Fibroblast of skin of back (primary cell): ENCODE measurements at places on chromosomes 1 and 21.

GRCh38 chr1:90175490-90176167 is 180.7 kb downstream of the ZNF326 start:
- DNase-seq, result no peak

DNA sequence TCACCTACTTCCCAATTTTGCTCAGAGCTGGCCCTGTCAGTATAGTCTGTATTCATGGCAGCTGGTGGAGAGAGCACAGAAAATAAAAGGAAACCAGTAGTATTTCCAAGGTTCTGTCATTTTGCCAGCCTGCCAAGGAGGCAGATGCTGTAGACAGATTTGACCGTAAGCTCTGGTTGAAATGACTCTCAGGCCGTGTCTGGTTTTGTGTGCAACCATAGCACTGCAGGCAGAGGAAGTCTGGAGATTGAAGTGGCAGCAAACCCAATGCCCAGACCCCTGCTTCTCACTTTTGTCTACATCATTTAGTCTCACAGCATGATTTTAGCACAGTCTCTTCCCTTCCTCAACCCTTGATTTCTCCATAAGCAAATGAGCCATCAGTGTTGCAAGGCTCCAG is 291.7 kb downstream of the PAPPA2 start:
- DNase-seq, result no peak

GRCh38 chr1:25020851-25021590 is 90.9 kb upstream of the RUNX3 start:
- no peak for DNase-seq

GRCh38 chr1:46197964-46198811 is at the start of gene POMGNT1:
TSS of gene POMGNT1 (minus strand) at chr1:46198434. CDS start at chr1:46197821, 613 bp downstream.
- DNase-seq, result peak; percentile 72

GRCh38 chr1:234437423-234438171 is 41.4 kb downstream of the TARBP1 start:
- DNase-seq, result no peak

DNA sequence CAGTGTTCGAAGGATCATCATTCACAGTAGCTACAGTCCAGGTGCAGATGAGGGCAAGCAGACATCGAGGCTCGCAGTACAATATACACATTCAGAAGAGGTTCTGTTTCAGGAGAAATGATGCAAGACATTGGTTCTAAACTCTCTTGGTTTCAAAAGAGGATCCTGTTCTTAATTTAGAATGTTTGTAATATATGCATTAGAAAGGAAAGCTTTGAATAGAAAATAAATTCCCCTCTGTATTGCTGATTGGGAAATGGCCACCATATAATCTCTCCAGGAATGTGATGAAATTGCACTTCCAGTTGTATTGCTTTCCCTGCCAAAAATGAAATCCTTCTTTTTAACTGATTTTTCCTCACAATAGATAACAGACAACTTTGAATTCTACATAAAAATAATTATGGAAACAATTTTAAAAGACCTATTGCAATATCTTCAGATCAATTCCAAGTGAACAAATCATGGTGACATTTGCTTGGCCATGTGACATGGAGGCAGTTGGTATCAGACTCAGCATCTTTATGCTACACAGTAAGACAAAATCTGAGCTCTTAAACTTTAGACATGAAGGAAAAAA is 27.6 kb upstream of the SIPA1L2 start:
- DNase-seq, result no peak

- DNase-seq, result no peak
Measured at GRCh38 chr1:53606197-53606596, 132.8 kb downstream of the GLIS1 start.

- no peak for DNase-seq
Measured at GRCh38 chr1:178543290-178543607, 30.3 kb downstream of the TEX35 start.

GRCh38 chr1:40978886-40979240 is 633 bp upstream of the CTPS1 start:
- DNase-seq, result no peak

GRCh38 chr21:38985568-38986378 is 180.0 kb downstream of the ETS2 start:
- DNase-seq, result peak; percentile 88

GRCh38 chr1:9235096-9235459 is 504 bp downstream of the H6PD start:
- peak; percentile 77 for DNase-seq

GRCh38 chr1:155086128-155086741 is 7.6 kb downstream of the EFNA3 start:
- peak; percentile 44 for DNase-seq

- DNase-seq, result no peak
Measured at GRCh38 chr21:16863362-16863905, 649.4 kb upstream of the CXADR start.

DNA sequence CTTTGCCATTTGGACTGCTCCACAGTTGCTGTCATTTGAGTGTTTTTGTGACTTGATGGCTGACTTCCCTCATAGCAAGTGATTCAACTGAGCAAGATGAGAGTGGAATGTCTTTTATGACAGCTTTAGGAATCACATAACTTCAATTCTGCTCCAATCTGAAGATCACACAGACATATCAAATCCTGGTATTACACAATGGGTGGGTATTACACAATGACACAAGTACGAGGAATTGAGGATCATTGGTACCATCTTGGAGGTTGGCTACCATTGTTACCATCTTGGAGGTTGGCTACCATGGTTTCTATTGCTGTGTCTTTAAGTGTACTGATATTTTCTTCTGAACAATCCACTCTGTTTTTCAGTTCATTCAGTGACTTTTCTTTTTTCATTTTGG is 8.5 kb upstream of the TSHB start:
- no peak for DNase-seq

GRCh38 chr1:211328866-211329475 is 2.3 kb downstream of the TRAF5 start:
- no peak for DNase-seq

DNA sequence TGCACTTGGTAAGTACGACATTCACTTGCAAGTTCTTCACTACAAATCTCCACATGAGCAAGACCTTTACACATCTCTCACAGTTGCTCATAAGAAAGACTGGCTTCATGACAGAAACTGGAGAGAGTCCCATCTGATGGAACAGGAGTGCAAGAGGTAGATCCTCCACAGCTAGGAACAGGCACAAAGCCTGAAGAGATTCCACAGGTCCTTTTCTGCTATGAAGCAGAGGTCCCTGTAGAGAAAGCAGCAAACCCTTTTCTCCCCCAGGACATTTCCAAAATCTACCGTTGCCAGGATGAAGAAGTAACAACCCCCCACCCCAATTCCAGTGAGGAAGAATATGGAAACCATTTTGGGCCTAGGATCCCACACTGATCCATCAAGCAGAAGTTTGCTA is 47.3 kb downstream of the EIF4G3 start:
- no peak for DNase-seq

DNA sequence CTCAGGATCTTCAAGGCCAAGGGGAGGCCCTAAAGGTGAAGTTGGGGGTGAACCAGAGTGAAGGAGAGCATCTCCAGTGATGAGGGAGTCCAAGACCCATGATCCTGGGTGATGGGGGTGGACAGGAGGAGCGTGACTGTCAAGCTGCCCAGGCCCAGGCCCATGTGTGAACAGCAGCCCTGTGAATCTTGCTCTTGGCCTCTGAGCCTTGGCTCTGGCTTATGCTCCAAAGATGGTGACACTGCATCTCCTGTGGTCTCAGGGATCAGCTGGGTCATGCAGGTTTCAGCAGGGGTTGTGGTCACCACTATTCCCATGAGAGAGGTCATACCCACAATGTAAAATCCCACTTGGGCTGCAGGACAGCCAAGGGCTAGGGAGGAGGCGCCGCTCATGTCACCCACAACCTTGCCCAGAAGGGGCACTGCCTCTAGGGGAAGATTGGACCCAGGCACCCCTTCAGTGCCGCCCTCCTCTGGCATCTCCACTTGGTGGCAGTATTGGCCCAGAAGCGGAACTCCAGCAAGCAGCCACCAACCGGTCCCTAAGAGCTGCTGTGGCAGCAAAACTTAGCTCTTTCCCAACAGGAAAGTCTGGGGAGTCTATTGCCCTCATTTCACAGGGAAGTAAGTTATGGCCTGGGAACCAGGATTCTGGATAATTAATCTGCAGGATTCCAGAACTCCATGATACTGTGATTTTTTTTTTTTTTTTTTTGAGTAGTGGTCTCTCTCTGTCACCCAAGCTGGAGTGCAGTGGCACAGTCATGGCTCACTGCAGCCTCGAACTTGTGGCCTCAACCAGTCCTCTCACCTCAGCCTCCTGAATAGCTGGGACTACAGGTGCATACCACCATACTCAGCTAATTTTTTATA is 7.5 kb upstream of the WNT3A start:
- peak; percentile 73 for DNase-seq

DNA sequence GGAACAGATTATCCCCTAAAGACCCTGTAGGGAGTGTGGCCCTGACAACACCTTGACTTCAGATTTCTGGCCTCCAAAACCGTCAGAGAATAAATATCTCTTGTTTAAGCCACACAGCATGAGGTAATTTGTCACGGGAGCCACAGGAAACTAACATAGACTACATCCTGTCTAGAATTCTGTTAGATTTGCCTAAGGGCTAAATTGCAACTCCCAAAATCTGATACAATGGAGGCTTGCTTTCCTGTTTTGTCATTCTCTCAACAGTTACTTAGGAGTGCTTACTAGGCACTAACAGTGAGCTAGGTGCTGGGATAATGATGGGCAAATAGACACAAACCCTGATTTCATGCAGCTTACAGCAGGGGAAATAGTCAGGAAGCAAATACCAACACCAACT is 141.6 kb downstream of the MIS18A start:
- DNase-seq, result no peak

GRCh38 chr1:207838156-207839082 is 72.5 kb downstream of the CD34 start:
- DNase-seq, result no peak

GRCh38 chr1:170267317-170267716 is 121.6 kb downstream of the NTMT2 start:
- DNase-seq, result no peak

DNA sequence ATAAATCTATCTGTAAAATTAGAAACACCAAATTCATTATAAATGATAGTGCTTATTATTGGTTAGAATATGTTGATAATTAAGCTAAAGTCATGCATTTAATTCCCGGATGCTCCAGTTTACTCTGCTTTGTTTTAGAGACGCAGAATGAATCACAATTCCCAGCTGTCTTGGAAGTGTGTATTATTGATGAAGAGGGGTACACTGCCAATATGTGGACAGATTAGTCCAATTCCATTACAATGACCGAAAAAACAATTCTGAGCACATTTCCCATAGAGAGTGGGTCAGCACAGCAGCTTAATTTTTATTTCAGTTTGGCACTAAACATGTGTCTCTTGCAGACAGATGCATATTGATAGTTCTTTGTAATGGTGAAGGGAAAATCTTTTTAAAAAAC is 146.7 kb downstream of the KCNT2 start:
- no peak for DNase-seq

DNA sequence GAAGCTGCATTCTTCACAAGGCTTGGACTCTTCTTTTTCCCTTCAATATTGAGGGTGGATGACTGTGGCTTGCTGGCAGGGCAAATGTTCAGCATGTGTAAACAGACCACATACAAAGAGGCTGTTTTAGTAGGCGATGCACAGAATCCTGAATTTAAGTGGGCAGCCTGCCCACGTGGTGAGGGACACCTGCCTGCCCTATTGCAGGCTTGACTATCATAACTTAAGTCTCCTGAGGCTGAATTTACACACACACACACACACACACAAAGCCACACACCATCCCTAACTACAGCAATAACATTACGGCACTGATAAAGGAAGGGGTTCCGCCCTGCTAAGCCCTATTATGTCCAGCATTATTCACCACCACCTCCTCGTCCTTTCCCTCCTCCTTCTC is 15.9 kb downstream of the SYT2 start:
- no peak for DNase-seq

- no peak for DNase-seq
Measured at GRCh38 chr1:221477252-221477651, 264.6 kb downstream of the DUSP10 start.

GRCh38 chr1:221840511-221841243 is 98.8 kb upstream of the DUSP10 start:
- DNase-seq, result peak; percentile 51

DNA sequence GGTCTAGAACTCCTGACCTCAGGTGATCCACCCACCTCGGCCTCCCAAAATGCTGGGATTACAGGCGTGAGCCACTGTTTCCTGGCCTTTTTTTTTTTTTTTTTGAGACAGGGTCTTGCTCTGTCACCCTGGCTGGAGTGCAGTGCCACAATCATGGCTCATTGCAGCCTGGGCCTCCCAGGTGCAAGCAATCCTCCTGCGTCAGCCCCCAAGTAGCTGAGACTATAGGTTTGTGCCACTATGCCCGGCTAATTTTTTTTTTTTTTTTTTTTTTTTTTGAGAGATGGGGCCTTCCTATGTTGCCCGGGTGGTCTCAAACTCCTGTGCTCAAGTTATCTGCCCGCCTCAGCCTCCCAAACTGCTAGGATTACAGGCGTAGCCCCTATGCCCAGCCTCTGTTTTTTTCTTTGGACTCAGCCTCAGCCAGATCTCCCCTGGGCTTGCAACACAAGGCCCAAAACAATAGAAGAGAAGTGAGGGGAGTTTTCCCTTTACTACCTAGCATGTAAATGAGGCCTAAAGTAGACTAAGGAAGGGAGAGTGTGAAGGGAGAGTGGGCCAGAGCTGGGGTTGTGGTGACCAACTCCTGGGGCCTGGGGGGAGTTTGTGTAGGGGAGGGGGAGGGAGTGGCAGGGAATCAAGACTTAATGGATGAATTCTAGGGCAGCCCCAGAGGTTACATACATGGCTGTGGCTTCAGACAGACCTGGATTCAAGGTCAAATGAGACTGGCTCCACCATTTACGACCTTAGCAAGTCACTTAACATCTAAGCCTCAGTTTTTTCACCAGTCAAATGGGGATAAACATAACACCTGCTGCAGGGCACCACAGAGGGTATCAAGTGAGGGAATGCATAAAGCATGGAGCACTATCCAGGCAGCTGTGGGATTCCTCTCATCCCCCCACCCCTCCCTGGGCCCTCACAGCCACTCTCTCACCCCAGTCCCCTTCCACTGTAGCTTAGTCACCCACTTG is 1.6 kb upstream of the CD52 start:
- DNase-seq, result no peak

- DNase-seq, result no peak
Measured at GRCh38 chr1:48750109-48750508, 26.6 kb downstream of the BEND5 start.

DNA sequence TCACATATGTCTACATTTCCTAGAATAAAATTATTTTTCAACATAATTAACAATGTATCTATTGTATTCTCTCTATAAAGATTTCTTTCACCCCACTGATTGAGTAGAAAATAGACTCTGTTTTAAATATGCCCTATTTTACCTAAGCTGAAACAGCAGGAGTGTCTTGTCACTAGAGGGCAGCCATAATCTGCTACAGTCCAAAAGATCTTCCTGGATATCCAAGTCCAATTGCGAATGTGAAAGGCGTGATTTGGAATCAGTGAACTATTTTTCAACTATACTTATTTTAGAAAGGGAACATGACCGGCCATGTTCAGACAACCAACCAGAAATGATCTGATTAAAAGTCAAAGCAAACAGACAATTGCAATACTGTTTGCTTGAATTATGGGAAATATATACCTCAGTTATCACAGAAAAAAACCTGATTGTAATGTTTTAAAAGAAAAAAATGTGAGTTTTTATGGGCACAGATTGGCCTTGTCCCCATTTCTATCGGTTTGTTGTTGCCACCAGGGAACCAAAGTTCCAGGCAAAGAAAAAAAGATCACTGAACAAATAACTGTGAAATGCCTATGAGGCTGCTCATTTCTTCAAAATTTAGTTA is 1211.0 kb upstream of the ADGRL4 start:
- DNase-seq, result peak; percentile 67

GRCh38 chr1:10525208-10525607 is 50.5 kb downstream of the PEX14 start:
- DNase-seq, result no peak

- no peak for DNase-seq
Measured at GRCh38 chr21:33290441-33290840, 24.3 kb downstream of the IL10RB start.
